Fibroblast of the aortic adventitia (primary cell): ENCODE measurements at places on chromosomes 6 and 20.

- DNase-seq, result no peak
These were observed 43.6 kb downstream of the CTCFL start for GRCh38 chr20:57481281-57481711.

GRCh38 chr20:62515280-62515679 lies 39.5 kb upstream of the GATA5 start:
- DNase-seq, result no peak

DNA sequence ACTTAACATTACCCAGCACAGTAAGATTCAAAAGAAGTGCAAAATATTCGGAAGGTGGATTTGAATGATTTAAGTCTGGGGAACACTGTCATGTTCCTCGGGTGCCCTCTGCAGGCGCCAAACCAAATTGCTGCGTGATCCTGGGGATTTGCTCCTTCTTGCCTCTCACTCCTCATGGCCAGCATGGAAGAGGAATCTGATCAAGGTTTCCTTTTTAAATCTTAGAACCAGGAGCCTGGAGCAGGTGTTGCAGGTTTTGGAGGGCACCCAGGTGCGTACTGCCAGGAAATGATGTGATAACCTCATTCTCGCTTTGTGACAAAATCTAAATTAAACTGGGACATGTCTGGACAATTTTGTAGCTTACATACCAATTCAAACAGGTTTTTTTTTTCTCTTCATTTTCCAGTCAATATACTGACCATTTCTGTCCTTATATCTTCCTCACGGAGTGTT lies 8.1 kb upstream of the PFDN4 start:
- DNase-seq, result peak; percentile 85

DNA sequence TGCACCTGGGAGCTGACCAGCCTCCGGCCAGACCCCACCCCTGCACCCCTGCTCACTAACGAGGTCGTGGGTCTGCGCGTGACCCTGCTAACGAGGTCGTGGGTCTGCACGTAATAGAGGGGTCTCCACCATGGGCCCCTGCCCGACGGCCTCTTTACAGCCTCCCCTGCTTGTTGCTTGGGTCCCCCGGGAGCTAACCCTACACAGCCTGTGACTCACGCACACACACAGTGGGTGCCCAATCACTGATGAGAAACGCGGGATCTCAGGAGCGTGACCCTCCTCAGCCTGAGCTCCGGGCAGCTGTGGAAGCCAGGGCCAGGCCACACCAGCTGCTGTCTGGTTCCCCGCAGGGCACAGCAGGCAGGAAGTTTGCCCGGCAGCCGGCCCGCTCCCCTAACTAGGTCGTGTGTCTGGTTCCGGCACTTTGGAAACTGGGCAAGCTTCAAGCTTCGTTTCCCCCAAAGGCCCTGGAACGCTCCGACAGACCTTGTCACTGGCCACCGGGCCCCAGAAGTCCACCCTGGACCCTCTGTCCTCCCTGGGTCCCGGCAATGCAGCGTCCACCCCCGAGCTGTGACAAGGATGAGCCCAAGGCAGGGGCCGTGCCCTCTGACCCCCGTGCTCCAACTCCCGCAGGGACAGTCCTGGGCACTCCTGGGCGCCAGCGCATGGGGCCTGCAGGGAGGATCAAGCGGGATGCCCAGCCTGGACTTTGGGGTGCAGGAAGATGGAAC lies 767 bp downstream of the PTK6 start:
- peak; percentile 22 for DNase-seq

- DNase-seq, result peak; percentile 61
These were observed 30.0 kb downstream of the RSPO3 start for GRCh38 chr6:127148511-127148910.

- peak; percentile 83 for DNase-seq
These were observed 5.6 kb upstream of the ADGRF1 start for GRCh38 chr6:47047479-47048407.

GRCh38 chr6:146341493-146342230 lies 202.0 kb upstream of the RAB32 start:
- DNase-seq, result no peak

DNA sequence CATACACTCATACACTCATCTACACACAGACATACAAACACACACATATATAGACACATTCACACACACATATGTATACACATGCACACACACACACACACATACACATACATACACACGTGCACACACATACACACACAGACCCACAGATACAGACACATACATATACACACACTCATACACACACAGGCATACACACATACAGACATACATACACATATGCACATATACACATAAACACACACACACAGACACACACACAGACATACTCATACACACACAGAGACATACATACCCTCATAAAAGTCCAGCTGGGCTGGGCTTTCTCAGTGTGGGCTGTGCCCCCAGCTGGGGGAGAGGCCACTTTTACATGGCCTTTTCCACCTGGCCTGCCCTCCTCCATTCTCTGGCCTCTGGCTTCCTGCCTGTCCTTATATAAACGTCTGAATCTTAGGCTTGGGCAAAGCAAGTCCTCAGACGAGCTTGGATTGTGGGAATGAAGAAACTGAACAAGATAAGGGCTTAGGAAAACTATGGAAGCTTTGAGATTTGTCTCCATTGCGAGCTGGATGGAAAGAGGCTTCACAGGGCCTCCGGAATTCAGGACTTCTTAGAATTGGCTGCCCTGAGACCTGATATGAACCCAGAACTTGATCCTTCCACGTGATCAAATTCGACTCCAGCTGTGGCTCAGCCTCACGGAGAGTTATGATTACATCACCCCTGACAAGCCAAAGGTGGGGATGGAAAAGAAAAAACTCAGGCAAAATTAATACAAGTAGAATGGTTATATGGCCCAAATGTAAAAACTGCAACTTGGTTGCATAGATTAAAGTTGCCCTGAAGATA lies 22.5 kb upstream of the CST3 start:
- DNase-seq, result peak; percentile 81

- peak; percentile 84 for DNase-seq
These were observed 40.1 kb upstream of the PTCHD4 start for GRCh38 chr6:48151142-48151541.

DNA sequence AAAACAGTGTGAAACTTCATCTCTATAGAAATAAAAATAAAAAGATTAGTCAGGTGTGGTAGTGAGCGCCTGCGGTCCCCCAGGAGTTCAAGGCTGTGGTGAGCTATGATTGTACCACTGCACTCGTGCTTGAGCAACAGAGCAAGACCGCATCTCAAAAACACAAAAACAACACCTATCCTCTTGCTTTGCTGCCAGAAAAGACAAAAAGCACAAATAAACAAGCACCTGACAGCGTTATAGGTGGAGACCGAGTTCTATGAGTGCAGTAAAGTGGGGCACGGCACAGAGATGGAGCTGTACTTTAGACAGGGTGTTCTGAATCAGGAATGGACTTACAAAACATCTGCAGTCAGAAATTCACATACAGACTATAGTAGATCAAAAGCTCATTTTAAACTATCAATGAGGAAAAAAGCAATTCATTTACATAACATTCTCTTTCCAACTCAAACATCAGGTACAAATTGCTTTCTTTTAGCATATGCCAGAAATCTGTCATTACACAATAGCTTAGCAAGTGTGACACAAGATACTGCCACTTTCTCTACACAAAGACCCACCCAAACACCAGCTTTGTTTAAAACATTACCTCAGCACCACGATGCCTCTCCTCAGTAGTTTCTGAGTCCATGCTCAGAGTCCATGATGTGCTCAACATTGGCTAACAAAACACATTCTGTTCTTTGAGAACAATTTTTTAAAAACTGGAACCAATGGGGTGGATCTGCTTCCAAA lies 10.1 kb downstream of the EZR start:
- DNase-seq, result peak; percentile 26

GRCh38 chr6:7418238-7418905 lies 28.8 kb downstream of the RIOK1 start:
- DNase-seq, result no peak

- no peak for DNase-seq
These were observed 1.1 kb upstream of the IL17F start for GRCh38 chr6:52245425-52245824.
